ENCODE measurements at places on chromosomes 7 and 10.

- no peak for DNase-seq
These were observed 91.8 kb downstream of the BAMBI start for GRCh38 chr10:28769091-28769604.

- DNase-seq = no peak
These were observed 8.0 kb downstream of the RRP12 start for GRCh38 chr10:97393034-97393573.

GRCh38 chr10:97596101-97597082, 6.9 kb downstream of the C10orf62 start:
- DNase-seq = no peak

DNA sequence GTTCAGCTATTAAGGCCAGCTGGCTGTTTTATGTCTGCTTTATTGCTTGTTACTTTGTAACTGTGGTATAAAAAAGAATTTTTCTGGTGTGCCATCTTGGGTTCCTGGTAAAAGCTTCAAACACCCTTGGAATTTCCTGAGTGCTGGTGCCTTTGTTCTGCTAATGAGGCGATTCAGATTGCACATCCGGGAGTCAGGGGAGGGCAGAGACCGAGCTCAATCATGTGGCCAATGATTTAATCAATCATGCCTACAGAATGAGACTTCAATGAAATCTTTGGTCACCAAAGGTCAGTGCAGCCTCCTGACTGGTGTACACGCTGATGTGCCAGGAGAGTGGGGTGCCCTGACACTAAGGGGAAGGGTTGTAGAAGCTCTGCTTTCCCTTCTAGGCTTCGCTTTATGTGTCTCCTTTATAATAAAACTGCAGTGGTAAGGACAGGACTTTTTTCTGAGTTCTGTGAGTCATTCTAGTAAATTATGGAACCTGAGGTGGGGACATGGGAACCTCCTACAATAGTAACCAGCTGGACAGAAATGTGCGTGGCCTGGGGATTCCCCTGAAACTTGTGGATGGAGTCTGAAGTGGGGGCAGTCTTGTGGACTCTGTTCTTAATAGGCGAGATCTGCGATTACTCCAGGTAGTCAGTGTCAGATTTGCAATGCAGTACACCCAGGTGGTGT, 69.4 kb upstream of the OGDHL start:
- no peak for DNase-seq

DNA sequence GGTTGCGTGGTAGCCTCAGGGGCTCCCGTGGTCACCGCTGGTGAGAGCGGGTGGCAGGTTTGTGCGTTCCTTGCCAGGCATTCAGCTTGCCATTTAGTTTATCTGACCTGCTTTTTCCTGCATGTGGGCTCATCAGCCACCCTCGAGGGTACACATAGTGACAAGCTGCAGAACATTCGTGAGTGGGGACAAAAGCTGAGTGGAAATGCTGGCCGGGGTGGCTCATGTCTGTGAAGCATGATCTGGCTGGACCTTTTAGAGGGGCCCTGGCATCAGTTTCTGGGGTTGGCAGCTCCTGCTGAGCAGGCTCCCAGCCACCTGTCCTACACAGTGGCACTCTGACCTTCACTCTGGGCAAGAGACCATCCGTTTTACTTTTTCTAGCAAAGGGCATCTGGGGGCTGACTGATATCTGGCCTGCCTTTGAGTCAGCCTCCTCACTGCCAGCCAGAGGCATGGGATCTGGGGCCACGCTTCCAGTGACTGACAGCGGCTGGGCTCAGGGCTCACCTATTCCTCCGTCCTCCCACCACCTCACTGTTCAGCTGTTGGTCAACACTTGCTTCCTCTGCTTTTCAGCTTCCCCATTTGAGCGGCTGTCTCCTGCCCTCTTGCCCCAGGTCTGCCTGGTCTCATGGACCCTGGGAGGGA, 75.0 kb downstream of the LANCL2 start:
- DNase-seq = no peak
